ENCODE measurements at places on chromosomes 13 and 19.
A peak's percentile ranks its signal among the peaks of the same experiment; 100 is the strongest.

- DNase-seq: no peak
Observed at GRCh38 chr19:29969891-29970290, 27.9 kb downstream of the URI1 start.

- DNase-seq: no peak
Observed at GRCh38 chr19:2389594-2389993, 29.5 kb downstream of the TMPRSS9 start.

GRCh38 chr19:17909003-17909732 is 23.6 kb upstream of the CCDC124 start:
- DNase-seq: no peak

- no peak for DNase-seq
Observed at GRCh38 chr13:107736731-107737130, 478.6 kb downstream of the LIG4 start.

DNA sequence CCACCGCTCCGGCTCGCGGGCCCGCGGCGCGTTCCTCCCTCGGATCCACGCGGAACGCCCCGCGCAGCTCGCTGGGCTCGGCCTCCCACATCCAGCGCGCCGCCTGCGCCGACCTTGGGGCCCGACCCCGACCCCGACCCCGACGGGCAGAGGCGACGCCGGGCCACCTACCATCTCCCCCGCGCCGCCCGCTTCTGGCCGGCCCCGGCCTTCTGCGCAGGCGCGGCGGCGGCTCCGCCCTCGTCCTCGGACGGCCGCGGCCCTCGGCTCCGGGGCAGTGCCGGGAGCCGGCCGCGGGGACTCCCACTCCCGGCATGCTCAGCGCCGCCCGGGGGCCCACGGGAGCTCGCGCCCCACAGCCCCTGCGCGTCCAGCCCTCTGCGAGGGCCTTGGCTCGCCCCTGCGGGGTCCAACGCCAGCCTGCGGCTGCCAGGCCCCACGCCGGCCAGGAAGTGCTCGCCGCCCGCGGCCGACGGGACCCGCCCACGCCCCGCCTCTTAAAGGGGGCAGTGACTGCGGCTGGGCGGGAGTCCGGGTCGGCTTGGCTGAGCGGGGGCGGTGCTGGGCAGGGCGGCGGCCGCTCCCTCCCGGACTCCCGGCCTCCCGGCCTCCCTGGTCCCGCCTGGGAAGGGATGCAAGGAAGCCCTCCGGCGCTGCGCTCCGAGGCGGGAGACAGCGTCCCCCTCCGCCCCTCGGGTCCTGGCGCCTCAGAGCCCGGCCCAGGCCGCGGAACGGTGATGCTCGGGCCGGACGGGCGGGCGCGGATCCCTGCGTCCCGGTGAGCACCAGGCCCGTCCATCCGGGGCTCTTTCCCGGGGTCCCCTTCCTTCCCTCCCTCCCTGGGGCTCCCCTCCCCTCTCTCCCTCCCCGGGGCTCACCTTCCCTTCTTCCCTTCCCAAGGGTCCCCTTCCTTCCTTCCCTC is at the start of gene DCUN1D2:
Gene DCUN1D2, minus strand, starts transcription at position 216 of the 922 bp plus-strand sequence. Its CDS starts 42 bp downstream, at position 174.
- peak; percentile 99 for DNase-seq

DNA sequence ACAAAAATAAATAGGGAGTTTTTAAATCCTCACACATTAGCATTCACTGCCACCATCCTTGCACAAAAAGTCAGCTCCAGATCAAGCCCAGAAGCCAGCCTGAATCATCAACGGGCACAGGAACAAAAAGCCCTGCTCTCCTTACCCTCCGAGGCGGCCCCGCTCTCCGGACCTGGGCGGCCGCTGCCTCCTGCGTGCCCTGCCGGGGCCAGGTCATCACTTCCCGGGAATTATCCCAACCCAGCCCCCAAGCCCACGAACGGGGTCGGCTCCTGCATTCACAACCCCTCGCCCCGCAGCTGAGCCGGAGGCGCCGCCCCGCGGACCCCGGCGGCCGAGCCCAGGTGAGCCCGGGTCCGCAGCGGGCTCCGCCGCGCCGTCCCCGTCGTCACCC is 754 bp downstream of the DNAJB1 start:
- no peak for DNase-seq

DNA sequence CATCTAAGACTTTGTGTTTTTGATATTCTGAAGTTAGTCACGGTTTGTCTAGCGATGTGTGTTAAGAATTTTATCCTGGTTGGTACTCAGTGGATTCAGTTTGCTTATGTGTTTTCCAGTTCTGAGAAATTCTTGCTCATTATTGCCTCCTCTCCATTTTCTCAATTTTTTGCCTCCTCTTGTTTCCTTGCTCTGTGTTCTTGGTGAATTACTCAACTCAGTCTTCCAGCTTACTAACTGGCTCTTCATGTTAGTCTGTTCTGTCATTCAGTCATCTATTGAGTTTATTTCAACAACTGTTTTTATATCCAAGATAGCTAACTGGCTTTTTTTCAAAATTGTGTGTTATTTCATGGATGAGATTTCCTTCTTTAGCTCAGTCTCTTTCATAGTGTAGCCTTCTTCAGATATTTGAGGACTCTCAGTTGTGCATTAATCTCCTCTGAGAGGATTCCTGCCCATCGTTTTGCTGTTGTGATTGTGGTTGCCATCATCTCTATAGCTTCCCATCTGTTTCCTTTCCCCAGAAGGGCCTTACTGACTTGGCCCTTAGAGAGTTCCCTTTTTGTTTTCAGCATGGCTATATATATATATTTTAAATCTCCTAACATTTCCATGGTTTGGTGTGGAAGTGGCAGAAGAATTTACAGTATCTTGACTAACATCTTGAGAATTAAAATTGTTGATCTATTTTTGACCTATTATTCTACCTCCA is 6.2 kb downstream of the SETDB2 start:
- no peak for DNase-seq

DNA sequence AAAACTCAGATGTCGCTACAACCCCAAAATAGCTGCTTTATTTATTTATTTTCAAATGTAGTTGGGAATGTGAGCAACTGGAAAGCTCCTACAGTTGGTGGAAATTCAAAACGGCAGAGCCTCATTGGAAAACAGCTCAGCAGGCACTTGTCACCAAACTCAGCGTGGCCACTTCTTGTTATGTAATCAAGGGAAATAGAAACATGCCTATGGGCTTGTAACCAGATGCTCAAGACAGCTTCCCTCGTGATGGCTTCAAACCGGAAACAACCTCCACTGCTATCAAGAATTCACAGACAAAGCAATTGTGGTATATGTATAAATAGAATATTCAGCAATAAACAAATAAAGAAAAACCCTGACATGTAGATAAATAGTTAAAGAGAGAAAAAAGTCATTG is 627.8 kb upstream of the SLC10A2 start:
- no peak for DNase-seq

GRCh38 chr19:34448191-34448590 is 20.0 kb downstream of the UBA2 start:
- no peak for DNase-seq

DNA sequence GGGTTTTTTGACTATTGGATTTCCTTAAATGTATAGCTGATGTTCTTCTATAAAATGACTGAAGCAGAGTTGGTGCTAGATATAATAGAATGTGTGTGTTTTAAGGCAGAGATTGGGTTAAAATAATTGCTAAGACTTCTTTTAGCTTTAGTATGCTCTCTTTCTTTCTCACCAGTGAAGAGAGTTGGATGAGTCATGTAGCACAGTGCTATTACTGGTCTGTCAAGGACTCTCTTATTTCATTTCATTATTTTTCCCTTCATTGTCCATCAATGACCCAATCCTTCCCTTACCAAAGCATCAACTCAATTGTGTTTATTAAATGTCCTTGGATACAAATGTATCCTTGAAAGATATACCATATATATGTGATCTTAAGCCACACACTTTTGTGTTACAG is 268.9 kb downstream of the IRS2 start:
- DNase-seq: no peak

DNA sequence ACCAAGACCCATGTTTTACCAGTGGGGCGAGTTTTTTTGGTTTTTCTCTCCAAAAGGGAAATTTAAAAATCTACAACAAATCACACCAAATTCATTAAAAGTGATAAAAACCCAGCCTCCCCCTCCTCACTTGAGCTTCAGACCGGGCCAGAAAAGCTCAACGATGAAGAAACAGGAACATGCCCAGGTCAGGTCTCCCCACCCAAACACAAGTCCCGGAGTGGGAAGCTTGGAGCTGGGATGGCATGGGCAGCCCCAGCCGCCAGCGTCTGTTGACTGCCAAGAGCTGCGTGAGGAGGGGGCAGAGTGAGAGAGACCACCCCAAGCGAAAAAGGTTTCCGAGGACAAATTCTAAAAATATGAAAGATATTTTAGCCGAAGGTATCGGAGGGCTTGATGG is 3.7 kb downstream of the RNU6-9 start:
- DNase-seq: no peak

DNA sequence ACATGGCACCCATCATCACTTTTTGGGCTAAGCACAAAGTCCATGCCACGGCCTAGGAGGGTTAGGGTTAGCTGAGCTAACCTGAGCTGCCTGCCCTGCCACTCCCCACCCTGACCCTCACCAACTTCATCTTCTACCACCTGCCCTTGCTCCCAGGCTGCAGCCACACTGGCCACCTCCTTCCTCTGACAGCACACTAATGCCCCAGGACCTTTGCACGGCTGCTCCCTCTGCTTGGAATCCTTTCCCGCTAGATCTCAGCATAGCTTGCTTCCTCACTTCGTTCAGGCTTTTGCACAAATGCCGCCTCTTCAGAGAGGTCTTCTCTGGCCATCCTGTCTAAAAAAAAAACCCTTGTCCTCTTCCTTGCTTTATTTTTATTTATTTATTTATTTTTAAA is 13.2 kb downstream of the SHANK1 start:
- no peak for DNase-seq

DNA sequence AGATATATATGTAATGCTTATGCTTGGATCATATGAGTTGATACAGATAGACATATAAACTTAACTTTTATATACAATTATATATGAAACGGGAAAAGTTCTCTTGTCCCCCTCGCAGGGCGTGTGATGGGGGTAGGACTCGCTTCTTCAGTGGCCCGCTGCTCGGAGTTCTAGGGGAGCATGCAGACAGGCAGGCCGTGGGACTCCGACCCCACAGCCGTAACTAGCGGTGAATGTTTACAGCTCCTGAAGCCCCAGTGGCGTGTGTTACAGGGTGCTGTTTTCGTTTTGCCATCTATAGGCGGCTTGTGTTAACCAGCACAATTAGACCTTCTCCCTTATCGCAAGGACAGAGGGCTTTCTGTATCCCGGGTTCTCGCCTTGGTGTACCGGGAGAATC is 1899.8 kb downstream of the PCDH9 start:
- DNase-seq: no peak

- peak; percentile 19 for DNase-seq
Observed at GRCh38 chr19:40663695-40664692, 26.5 kb downstream of the NUMBL start.

DNA sequence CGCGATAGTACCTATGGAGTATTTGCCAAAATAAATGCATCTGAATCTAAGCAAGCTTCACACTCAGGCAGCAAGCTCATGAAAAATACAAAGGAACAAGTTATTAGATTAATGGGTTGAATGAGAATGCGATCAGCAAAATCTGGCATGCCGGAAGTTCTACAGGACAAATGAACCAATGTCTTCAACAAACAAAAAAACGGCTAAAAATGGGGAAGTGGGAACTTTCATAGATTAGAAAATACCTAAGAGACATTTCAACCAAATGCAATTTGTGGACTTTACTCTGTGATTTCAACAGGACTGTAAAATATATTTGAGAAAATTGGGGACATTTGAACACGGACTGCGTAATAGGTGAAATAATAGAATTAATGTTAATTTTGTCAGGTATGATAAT is 22.4 kb upstream of the RNASEH2B start:
- no peak for DNase-seq

DNA sequence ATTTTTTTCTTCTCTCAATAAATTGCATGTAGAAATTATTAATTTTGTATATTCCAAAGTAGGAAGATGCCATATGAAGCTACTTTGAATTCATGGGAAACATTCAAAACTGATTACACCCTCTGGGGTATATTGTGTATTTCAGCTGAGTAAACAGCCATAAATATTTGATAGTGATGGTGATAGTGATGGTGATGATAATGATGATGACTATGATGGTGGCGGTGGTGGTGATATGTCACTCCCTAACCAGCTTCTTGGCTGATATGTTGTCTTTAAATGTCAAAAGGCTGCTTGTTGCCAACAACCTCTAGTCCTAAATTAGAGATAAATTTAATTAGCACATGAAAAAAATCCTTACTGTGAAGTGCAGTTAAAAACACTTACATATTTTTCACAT is 102.0 kb downstream of the LRCH1 start:
- no peak for DNase-seq

DNA sequence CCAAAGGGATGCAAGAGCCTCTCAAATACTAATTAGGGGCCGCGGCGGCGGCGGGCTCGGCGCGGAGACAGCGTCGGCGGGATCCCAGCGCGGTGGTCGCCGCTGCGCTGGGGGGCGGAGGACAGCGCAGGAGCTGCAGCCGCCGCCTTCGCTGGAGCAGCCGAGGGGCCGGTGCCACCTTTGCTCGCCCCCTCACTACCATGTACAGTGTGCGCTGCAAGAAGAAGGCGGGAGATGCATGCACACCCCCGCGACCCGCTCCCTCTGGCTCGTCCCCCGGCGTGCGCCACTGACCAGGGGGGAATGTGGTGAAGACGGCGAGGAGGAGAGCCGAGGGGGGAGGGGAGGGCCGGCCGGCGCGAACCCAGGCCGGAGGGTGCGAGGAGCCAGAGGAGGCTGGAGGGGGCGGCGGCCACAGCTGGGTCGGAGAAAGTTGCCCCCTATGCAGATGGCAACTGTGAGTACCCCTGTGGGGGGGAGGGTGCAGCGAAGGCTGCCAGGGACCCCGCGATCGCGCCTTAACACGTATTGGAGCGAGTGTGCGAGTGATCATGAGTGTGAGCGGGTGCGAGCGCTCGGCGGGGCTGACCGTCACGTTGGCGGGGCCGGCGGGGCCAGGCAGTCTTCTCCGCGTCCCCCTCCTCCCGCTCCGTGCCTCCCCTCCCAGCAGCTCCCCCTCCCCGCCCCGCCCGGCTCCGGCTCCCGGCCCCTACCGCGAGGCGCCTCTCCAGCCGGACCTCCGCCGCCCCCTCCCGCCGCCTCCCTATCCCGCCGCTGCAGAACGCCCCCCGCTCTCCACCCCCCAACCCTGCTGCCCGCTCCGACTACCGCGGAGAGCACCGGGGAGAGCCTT is 808 bp downstream of the SLITRK5 start:
- peak; percentile 62 for DNase-seq

DNA sequence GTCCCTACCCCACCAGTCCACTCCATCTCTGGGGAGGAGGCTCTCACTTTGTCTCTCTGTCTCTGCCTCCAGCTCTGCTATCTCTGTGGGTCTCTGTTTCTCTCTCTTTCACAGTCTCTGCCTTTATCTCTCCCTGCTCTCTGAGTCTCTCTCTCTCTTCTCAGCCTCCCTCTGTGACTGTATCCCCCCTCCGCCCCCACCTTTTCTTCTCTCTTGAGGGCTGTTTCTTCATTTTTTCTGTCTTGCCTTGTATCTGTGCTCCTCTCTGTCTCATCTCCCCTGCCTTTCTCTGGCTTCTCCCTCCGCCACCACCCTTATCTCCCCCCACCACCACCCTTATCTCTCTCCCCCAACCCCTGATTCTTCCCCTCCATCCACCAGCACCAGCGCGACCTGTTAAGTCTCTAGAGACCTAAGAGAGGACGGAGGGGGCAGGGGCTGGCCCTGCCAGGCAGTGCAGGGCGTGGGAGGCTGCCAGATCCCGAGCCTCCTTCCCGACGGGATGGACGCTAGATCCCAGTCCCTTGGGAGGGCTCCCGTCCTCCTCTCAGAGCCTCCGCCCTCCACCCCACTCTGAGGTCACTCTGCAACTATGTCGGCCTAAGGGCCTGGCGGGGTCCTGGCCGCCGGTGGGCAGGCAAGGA is 1.0 kb downstream of the AXL start:
- DNase-seq: no peak

All from WERI-Rb-1 (cell line).